ENCODE measurements at places on chromosomes 7 and 10. TPM values are rescaled to one million over a fixed set of nuclear protein-coding genes. Genes with fewer than 3 reads are reported as not detected.

Gene SORCS1
- total RNA-seq: 0.08 TPM

Gene DIP2C
- 12.2 TPM for total RNA-seq

DNA sequence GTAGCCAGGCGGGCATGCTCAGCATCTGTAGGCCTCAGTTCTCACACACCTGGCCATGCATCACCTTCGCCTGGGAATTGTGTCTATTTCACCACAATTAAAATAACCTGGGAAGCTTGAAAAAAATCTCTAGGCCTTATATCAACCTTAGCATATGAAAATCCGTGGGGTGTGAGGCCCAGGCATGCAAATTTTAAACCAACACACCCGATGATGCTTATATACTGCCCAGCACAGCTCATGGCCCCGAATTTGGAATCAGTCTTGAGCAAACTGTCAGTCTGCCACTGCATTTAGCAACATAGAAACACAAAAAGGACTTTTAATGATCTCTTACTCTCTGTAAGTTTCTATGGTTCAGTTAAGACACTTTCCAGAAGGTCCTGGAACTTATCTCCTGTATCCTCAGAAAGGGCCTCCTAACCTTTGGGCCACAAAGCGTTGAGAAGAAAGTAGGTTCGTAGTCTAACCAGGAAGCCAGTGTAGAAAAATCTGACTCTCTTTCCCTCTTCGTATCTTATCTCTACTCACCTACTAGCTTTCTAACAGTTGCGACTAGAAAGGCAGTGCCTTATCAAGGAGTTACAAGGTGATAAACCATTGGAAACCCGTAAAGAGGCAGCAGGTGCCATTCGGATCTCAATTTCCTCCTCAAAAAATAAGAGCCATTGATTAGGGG lies 12.0 kb upstream of the DMBT1 start:
- no peak overlapping the region for H3K27ac ChIP-seq
- no peaks in the 10 kb centered on the region for H3K4me1 ChIP-seq
- H3K4me3 ChIP-seq: no peak overlapping the region
- no peak for DNase-seq
- no peaks in the 10 kb centered on the region for H3K27me3 ChIP-seq

DNA sequence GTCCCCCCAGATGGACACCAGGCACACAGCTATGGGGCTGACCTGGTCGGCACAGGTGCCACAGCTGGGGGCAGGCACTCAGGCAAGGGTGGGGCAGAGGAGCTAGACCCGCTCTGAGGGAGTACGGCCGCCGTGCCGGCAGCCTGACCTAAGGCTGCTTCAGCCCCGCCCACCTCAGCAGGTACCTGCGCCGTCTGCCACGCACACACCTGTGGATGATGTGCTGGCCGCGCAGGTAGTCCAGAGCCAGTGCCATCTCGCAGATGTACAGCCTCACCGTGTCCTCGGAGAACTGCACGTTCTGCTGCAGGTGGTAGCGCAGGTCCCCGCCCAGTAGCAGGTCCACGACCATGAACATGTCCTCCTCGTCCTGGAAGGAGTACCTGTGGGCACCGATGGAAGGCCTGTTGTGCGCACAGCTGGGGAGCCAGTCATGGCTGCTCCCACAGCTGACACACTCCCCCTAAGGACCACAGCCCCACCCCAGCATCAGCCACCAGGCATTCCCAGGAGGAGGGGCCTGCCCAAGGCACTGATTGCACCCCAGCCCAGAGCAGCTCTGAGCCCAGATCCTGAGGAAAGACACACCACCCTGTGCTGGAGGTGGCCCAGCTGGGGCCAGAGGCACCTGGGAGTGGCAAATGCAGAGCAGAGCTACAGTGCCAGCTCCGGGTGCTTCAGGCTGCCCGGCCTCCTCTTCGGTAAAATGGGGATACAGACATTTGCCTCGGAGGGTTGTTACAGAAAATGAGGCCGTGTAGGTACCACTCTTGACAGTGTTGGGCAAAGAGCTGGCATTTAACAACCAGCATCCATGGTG lies 40.0 kb downstream of the DPYSL4 start:
- DNase-seq: no peak
- H3K27ac ChIP-seq: no peak overlapping the region
- no peak overlapping the region for H3K4me3 ChIP-seq
- H3K27me3 ChIP-seq: no peaks in the 10 kb centered on the region

GRCh38 chr7:117096942-117097341 lies 143.6 kb downstream of the ST7 start:
- H3K4me3 ChIP-seq: no peak overlapping the region
- no peak for DNase-seq
- no peaks in the 10 kb centered on the region for H3K36me3 ChIP-seq
- H3K27ac ChIP-seq: no peak overlapping the region

- no peaks in the 10 kb centered on the region for H3K36me3 ChIP-seq
- no peak for DNase-seq
- no peaks in the 10 kb centered on the region for H3K27me3 ChIP-seq
- no peaks in the 10 kb centered on the region for H3K4me1 ChIP-seq
Observed at GRCh38 chr10:113329121-113329596, 223.7 kb upstream of the HABP2 start.

GRCh38 chr10:575402-576129 lies 113.9 kb downstream of the DIP2C start:
- no peaks in the 10 kb centered on the region for H3K27me3 ChIP-seq
- no peaks in the 10 kb centered on the region for H3K4me1 ChIP-seq
- no peak for DNase-seq
- H3K4me3 ChIP-seq: no peak overlapping the region
- no peak overlapping the region for H3K27ac ChIP-seq
- no peaks in the 10 kb centered on the region for H3K36me3 ChIP-seq

DNA sequence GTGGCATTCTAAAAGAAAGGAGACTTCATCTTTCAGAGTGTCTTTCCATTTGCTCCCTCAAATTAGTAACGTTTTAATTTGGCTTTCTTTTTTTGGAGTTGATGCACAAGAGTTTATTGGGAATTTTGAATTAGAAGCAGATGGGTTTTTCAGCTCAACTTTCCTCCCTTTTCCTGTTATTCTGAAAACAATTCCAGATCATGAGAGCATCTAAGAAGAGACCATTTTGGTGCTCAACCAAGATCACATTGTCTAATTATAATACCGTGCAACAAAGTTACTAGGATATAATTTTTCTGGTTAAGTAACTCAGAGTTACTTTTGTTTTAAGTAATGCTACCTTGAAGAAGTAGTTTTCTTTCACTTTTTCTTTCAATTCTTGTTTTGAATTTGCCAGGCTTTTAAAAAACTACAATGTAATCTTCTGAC lies 396.6 kb upstream of the KLF6 start:
- no peaks in the 10 kb centered on the region for H3K36me3 ChIP-seq
- no peak overlapping the region for H3K4me3 ChIP-seq
- no peak overlapping the region for H3K27ac ChIP-seq
- DNase-seq: no peak

DNA sequence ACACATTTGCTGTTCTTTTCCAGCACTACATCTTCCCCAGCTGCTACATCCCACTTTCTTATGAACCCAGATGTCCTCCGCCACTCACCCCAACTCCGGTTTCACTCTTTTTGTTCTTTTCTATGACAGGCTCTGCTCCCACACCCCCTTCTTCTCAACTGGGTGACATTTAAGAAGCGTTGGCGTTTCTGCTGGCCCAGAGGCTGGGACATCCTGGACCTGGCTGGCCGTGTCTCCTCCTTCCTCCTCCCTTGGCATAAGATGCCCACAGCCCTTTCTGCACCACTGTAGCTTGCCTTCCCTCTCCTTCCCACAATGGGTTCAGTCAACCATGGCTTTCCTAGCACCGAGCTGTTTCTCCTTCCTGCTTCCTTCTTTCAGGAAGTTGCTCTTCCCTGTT lies 9.4 kb upstream of the CALML5 start:
- no peaks in the 10 kb centered on the region for H3K27me3 ChIP-seq
- no peak for DNase-seq
- H3K36me3 ChIP-seq: no peaks in the 10 kb centered on the region
- H3K4me1 ChIP-seq: no peaks in the 10 kb centered on the region
- H3K27ac ChIP-seq: no peak overlapping the region
- H3K4me3 ChIP-seq: no peak overlapping the region

- H3K4me1 ChIP-seq: no peaks in the 10 kb centered on the region
- no peak overlapping the region for H3K4me3 ChIP-seq
- no peaks in the 10 kb centered on the region for H3K27me3 ChIP-seq
Observed at GRCh38 chr7:104174798-104175197, 33.0 kb downstream of the ORC5 start.

GRCh38 chr7:22319424-22320403 lies 37.2 kb downstream of the RAPGEF5 start:
- no peaks in the 10 kb centered on the region for H3K27me3 ChIP-seq
- H3K27ac ChIP-seq: no peak overlapping the region
- H3K36me3 ChIP-seq: no peaks in the 10 kb centered on the region
- H3K4me3 ChIP-seq: no peak overlapping the region
- DNase-seq: no peak

Gene ZPBP
- 0.17 TPM for total RNA-seq

Gene NOS3
- total RNA-seq: 5.4 TPM

Gene OR13A1
- 0.05 TPM for total RNA-seq

Gene MOGAT3
- 1.8 TPM for total RNA-seq

- H3K4me3 ChIP-seq: no peak overlapping the region
- H3K27me3 ChIP-seq: no peaks in the 10 kb centered on the region
- no peak for DNase-seq
- no peaks in the 10 kb centered on the region for H3K4me1 ChIP-seq
Observed at GRCh38 chr10:11782793-11783557, 40.2 kb upstream of the PROSER2 start.
